ENCODE measurements at places on chromosomes 3 and 15.
A peak's percentile ranks its signal among the peaks of the same experiment; 100 is the strongest.

DNA sequence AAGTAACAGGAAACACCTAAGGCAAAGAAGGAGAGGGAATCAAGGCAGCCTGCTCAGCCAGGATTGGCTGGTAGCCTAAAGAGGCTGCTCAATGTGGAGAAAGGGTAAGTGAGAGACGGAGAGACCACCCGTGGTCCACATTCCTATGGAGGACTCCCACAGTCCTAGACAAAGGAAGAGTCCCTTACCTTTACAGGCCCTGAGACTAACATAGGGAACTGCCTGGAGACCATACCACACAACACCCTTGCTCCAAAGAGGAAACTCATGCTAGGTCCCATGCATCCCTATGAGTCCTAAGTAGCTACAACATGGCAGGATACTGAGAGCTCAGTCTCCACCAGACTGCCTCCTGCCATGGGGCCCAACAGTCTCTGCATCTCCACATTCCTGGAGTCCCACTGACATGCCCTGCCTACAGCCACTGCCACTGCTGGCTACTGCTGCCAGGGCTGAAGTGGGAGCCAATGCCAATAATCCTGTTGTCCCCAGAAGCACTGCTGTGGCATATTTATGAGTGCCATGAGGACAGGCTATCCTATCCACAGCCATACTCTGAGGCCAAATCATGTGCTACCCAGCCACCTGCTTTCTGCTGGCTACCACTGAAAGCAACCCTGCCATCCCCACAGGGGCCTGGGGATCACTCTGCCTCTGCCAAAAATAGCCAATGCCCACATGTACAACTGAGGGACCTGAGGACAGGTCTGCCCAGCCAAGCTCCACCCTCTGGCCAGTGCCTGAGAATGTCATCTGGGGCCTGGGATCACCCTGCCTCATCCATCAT, 45.0 kb downstream of the COPS2 start:
- no peak for DNase-seq

DNA sequence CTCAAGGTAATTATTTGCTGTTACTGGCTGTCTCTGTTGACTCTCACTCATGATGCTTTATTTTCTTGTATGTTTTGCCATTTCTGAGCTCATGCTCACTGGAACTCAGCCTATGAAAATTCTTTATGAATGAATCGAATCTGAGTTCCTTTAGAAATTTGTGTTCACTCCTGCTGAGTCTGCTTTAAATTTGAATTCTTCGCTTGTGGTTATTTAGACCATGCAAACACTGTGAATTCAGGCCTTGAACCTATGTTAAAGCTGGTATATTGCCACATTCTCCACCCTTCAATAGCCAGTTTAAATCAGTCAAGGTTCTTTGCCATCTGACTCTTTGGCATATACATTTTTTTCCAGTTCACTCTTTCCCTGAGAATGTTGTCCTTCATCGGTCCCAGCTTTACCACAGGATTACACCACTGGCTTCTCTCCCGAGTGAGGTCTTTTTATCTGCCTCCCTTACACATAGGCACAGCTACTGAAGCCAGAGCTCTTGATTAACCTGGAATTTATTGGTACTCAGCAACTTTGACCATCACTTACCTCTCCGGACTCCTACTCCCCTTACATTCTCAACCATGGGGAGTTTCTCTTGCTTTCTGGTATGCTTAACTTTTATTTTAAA, 400.6 kb downstream of the VPS13C start:
- DNase-seq = peak; percentile 52

DNA sequence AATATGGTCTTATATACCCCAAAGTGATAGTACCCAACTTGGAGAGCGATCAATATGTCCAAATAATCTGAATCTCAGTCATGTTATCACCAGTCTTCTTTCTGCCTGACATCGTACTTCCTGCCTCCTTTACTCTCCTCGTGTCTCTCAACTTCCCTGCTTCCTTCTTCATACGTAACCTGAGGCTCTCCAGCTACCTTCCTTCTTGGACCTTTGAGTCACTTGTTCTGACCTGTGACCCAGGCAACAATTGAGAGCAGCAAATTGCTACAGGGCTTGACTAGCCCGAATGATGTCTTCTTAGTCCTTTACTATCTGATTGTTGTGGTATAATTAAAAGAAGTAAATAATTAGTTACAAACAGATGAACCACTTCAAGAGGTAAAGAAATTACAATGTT, 145.9 kb upstream of the MBNL1 start:
- no peak for DNase-seq

GRCh38 chr15:34716111-34716510, 38.7 kb downstream of the GJD2 start:
- DNase-seq = no peak
